ENCODE measurements at places on chromosomes 1 and 21.
A peak's percentile ranks its signal among the peaks of the same experiment; 100 is the strongest.

GRCh38 chr1:240947438-240948224, 335.7 kb upstream of the GREM2 start:
- DNase-seq, result no peak
- no peaks in the 10 kb centered on the region for H3K36me3 ChIP-seq
- no peaks in the 10 kb centered on the region for H3K4me1 ChIP-seq
- H3K4me3 ChIP-seq, result no peak overlapping the region
- H3K27me3 ChIP-seq, result no peaks in the 10 kb centered on the region
- H3K27ac ChIP-seq, result no peak overlapping the region

DNA sequence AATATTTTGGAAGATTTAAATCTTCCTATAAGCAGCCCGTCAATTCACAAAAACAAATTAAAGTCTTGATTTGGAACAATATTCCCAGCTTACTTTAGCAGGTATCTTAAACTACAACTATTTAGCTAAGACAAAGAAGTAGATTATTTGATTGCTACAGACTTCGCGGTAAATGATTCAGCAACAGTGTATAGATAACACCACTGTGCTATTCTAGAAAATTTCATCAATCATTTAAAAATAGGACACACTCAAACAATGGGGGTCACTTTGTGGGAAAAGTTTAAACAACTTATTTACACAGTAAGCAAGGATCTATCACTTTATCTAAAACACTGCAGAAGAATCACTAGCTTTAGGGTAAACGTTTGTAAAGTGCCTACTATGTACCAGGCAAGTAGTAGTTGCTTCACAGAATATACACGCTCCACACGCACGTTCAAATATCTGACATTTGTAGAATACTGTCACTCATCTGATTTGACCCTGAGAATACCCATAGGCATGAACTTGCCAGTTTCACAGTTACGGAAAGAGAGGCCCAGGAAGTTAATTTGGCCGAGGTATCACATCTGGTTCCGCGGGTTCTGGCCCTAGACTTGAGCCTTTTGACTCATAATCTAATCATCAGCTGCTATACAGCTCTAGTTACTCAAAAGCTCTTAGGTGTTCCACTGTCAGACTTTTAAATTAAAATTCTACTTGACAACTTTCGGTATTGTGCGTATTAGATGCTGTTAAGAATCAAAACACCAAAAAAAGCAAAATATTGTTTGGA, 876 bp downstream of the DENND2C start:
- H3K36me3 ChIP-seq, result no peaks in the 10 kb centered on the region
- peak; percentile 14 for DNase-seq
- peak overlapping the region; percentile 77 for H3K27ac ChIP-seq
- H3K4me3 ChIP-seq, result peak overlapping the region; percentile 83
- peaks cover 3% of the 10 kb centered on the region for H3K27me3 ChIP-seq

- H3K27ac ChIP-seq, result no peak overlapping the region
- H3K27me3 ChIP-seq, result no peaks in the 10 kb centered on the region
- H3K4me3 ChIP-seq, result no peak overlapping the region
- no peak for DNase-seq
Measured at GRCh38 chr1:25684216-25684965, 67.8 kb downstream of the MAN1C1 start.

- peaks cover 16% of the 10 kb centered on the region for H3K36me3 ChIP-seq
- peaks cover 12% of the 10 kb centered on the region for H3K4me1 ChIP-seq
- no peak for DNase-seq
- no peak overlapping the region for H3K4me3 ChIP-seq
- no peak overlapping the region for H3K27ac ChIP-seq
- no peaks in the 10 kb centered on the region for H3K27me3 ChIP-seq
Measured at GRCh38 chr1:243488459-243489157, 232.8 kb downstream of the SDCCAG8 start.

DNA sequence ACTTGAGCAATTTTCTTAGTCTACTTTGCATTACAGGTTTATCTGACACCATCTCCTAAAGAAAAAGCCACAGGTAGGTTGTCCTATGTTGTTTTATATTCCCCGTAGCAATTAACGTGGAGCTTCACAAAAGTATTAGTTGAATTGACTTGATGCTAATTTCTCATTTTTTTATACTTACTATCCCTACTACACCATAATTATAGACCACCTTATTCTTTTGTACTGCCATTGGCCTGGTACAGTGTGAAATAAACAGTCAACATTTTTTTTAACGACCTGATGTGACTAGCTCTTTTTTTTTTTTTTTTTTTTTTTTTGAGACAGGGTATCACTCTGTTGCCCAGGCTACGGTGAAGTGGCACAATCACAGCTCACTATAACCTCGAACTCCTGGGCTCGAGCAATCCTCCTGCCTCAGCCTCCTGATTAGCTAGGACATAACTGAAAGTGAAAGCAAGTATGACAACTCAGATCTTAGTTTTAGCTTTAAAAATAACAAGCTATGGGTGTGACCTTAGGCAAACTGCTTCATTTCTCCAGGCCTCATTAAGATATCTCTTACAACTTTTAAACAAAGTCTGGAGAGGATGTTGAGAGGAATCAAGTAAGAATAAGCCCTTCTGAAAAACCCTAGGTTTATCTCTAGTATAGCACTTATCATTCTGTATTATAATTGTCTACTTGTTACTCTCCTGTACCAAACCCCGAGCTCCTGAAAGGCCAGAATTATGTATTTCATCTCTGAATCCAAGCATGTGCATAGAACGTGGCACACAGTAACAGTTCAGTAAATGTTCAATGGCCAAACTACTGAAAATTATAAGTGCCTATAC, 49.5 kb downstream of the LUZP1 start:
- H3K4me3 ChIP-seq, result no peak overlapping the region
- H3K27me3 ChIP-seq, result no peaks in the 10 kb centered on the region
- no peak for DNase-seq

- H3K36me3 ChIP-seq, result no peaks in the 10 kb centered on the region
- peaks cover 67% of the 10 kb centered on the region for H3K27me3 ChIP-seq
- peaks cover 13% of the 10 kb centered on the region for H3K4me1 ChIP-seq
- no peak overlapping the region for H3K27ac ChIP-seq
- no peak overlapping the region for H3K4me3 ChIP-seq
Measured at GRCh38 chr1:38814984-38815464, 44.5 kb downstream of the RRAGC start.

- H3K36me3 ChIP-seq, result no peaks in the 10 kb centered on the region
- peaks cover 16% of the 10 kb centered on the region for H3K27me3 ChIP-seq
- no peak for DNase-seq
- H3K27ac ChIP-seq, result no peak overlapping the region
- H3K4me1 ChIP-seq, result peaks cover 5% of the 10 kb centered on the region
Measured at GRCh38 chr1:101308935-101309333, 72.1 kb downstream of the S1PR1 start.

DNA sequence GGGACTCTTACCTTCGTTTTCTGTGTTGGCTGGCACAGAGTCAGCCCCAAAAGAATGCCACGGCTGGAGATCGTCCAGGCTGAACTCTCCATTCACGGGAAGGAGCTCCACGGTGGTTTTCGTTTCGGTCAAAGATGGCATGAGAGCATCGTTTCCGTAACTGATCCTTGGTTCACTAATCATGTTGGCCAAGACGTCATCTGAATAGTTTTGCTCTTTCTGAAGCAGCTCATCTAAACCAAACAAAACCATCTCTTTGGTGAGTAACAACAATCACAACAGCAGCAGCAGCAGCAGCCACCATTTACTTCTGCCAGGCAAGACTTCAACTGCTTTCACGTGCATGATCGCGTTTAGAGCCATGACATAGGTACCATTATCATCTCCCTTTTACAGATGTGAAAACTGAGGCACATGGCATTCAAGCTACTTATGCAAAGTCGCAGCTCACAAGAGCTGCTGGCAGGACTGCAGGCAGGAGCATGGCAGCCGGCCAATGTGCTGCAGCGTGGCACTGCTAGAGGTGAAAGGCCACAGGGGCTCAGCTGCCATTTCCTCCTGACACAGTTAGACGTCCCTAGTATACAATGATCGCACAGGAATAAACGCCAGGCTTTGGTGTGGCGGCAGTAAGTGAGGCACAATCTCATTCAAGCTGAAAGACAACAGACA, 177.1 kb downstream of the GABPA start:
- no peak overlapping the region for H3K27ac ChIP-seq
- H3K4me3 ChIP-seq, result no peak overlapping the region
- no peaks in the 10 kb centered on the region for H3K27me3 ChIP-seq
- H3K4me1 ChIP-seq, result no peaks in the 10 kb centered on the region
- no peaks in the 10 kb centered on the region for H3K36me3 ChIP-seq

- no peaks in the 10 kb centered on the region for H3K4me1 ChIP-seq
- no peak overlapping the region for H3K27ac ChIP-seq
- no peak overlapping the region for H3K4me3 ChIP-seq
- H3K36me3 ChIP-seq, result peaks cover 43% of the 10 kb centered on the region
- H3K27me3 ChIP-seq, result no peaks in the 10 kb centered on the region
Measured at GRCh38 chr1:13793088-13793730, 93.2 kb downstream of the PRDM2 start.

DNA sequence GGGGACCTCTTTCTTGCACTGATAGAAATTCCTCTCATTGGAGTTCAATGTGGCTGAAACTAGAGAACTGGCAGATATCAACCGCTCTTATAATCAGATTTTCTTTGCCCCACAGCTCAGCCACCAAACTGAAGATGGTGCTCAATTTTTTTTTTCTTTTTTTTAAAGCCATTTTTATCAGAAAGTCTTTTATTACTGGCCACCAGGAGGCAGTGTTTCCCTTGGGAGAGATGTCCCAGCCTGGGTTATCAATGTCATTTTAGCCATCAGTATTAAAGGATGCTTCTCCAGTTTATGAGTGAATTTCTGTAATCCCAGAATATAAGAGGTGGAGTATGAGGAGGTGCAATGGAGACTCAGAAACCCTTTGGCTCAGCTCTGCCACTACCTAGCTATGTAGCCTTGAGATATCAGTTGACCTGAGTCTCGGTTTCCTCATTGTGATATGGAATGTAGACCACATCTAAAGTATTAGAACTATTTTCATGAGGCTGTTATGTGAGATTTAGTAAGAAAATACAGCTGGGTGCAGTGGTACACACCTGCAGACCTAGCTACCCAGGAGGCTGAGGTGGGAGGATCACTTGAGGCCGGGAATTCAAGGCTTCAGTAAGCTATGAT, 27.6 kb downstream of the CD244 start:
- no peaks in the 10 kb centered on the region for H3K4me1 ChIP-seq
- no peaks in the 10 kb centered on the region for H3K27me3 ChIP-seq
- DNase-seq, result no peak
- H3K4me3 ChIP-seq, result no peak overlapping the region
- H3K36me3 ChIP-seq, result no peaks in the 10 kb centered on the region
- H3K27ac ChIP-seq, result no peak overlapping the region

- H3K27me3 ChIP-seq, result peaks cover 17% of the 10 kb centered on the region
- H3K4me3 ChIP-seq, result peak overlapping the region; percentile 22
- peak overlapping the region; percentile 48 for H3K27ac ChIP-seq
- no peaks in the 10 kb centered on the region for H3K36me3 ChIP-seq
Measured at GRCh38 chr1:179814546-179814838, 63.1 kb downstream of the TOR1AIP2 start.

- DNase-seq, result no peak
- H3K27ac ChIP-seq, result no peak overlapping the region
- H3K36me3 ChIP-seq, result no peaks in the 10 kb centered on the region
- H3K4me1 ChIP-seq, result no peaks in the 10 kb centered on the region
Measured at GRCh38 chr1:82775406-82776000, 974.8 kb downstream of the ADGRL2 start.

DNA sequence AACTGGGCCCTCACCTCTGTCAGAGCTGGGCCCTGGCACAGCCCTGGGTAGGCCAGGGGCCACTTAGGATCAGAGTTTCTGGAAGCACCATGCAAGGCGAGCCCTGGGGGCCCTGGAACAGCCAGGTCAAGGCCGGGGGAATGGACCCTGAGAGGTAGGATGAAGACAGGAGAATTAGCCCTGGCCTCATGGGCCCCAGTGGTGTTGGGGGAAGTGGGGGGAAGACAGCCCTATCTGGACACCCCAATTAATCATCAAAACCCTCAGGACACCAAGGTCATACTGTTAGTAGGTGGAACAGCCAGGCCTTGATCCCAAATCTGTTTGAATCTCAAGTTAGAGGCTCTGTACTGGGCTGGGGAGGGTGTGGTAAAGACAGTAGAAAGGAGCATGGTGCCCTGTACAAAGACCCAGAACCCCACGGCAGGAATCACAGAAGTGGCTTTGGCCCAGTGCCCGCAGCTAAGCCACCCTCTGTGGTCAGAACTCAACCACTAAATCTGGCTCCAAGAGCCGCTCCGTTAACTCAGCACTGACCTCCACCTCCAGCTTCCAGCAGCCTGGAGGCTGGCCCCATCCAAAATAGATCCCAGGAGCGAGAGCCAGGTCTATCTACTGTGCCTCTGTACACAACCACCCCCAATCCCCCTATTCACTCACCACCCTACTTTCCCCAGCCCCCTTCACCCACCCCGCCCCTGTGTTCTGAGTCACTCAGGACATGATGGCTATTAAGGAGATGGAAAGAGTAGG, 14.0 kb upstream of the TRIM63 start:
- no peaks in the 10 kb centered on the region for H3K36me3 ChIP-seq
- H3K27me3 ChIP-seq, result peaks cover 7% of the 10 kb centered on the region
- H3K4me1 ChIP-seq, result peaks cover 7% of the 10 kb centered on the region

DNA sequence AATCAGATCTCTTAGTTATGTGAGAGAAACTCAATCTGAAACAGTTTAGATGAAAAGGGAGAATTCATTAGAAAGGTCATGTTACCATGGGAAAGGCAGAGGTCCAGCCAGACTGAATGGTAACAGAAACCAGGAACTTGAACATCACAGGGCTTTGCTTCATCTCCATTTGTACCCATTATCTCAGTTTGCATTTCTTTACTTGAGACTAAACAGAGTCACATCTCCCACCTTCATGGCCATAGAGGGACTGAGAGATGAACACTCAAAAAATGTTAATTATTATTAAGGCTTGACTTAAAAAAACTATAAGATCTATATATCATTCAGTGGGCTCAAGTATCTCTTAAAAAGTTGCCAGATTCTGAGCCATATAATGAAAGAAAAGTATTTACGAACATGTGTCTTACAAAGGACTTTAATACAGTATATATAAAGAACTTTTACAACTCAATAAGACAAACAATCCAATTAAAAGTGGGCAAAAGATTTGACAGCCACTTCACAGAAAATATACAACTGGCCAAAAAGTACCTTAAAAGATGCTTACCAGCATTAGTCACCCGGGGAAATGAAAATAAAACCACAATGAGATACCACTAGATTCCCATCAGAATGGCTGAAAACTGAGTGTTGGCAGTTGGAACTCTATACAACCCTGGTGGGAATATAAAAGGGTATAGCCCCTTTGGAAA, 13.2 kb downstream of the KYAT3 start:
- no peak overlapping the region for H3K4me3 ChIP-seq
- H3K27ac ChIP-seq, result no peak overlapping the region
- peaks cover 2% of the 10 kb centered on the region for H3K4me1 ChIP-seq
- no peak for DNase-seq

GRCh38 chr1:235430991-235431390, 63.8 kb downstream of the TBCE start:
- no peak overlapping the region for H3K4me3 ChIP-seq
- no peak for DNase-seq
- H3K27ac ChIP-seq, result no peak overlapping the region
- no peaks in the 10 kb centered on the region for H3K27me3 ChIP-seq
- no peaks in the 10 kb centered on the region for H3K4me1 ChIP-seq
- peaks cover 16% of the 10 kb centered on the region for H3K36me3 ChIP-seq

Data from muscle of leg (tissue), 16 donors.